MG63 (cell line): ENCODE measurements at places on chromosomes 3 and 15. TPM values are rescaled to one million over a fixed set of nuclear protein-coding genes. Genes with fewer than 3 reads are reported as not detected.

CACNA1D gene
- not detected in 2 replicates for total RNA-seq

CLRN1 gene
- not detected in 2 replicates for total RNA-seq

ASB14 gene
- not detected in 2 replicates for total RNA-seq

ECE2 gene
- not detected in 2 replicates for total RNA-seq

EPHA6 gene
- total RNA-seq, result 0.30 TPM in 1 of 2 replicates, not detected in the other

GRCh38 chr15:68546318-68546717 is 32.5 kb upstream of the CORO2B start:
- DNase-seq, result no peak

DNA sequence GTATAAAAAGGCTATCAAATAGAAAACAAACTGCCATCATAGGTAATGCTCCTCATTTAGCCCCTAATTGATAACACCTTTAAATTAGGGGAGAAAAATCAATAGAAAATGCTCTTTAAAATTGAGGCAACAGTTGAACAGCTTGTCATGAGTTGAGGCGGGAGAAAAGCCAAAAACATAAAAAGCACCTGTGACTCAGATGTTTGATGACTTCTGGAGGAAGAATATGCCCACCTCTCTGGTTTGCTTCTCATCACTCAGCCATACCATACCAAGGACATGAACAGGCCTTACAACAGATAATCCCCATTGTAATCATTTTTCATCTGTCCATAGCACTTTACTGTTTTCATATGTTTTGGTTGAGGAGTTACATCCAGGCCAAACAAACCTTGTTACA is 246.0 kb downstream of the MYRIP start:
- DNase-seq, result no peak

- DNase-seq, result no peak
Measured at GRCh38 chr3:33751336-33751735, 33.3 kb upstream of the CLASP2 start.

DNA sequence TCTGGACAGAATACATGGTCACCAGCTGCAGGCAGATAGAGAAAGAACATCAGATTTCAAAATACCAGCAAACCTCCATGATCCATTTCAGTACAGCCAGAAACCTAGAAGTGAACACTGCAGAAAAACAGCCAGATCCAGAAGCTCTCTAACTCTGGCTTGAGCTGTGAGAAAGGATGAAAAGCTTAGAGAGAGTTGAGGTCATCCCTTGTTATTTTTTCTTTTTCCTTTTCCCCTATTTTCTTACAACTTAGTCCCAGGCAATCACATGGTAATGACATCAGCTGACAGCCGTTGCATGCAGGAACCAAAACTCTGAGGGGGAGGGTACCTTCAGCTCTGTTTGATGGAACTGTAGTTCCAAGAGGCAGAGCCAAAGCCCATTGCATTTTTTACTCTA is 113.2 kb downstream of the TCF12 start:
- no peak for DNase-seq
